ENCODE measurements at places on chromosomes 5 and 9.
A peak's percentile ranks its signal among the peaks of the same experiment; 100 is the strongest.

GRCh38 chr5:172005708-172006320 is 624 bp downstream of the FBXW11 start:
- DNase-seq, result peak; percentile 82

GRCh38 chr9:84667571-84668195 is 1.8 kb upstream of the NTRK2 start:
- peak; percentile 79 for DNase-seq

- DNase-seq, result no peak
Observed at GRCh38 chr9:89655990-89656657, 51.3 kb downstream of the GADD45G start.

GRCh38 chr9:94210616-94211603 is 48.2 kb upstream of the ZNF169 start:
- DNase-seq, result no peak

DNA sequence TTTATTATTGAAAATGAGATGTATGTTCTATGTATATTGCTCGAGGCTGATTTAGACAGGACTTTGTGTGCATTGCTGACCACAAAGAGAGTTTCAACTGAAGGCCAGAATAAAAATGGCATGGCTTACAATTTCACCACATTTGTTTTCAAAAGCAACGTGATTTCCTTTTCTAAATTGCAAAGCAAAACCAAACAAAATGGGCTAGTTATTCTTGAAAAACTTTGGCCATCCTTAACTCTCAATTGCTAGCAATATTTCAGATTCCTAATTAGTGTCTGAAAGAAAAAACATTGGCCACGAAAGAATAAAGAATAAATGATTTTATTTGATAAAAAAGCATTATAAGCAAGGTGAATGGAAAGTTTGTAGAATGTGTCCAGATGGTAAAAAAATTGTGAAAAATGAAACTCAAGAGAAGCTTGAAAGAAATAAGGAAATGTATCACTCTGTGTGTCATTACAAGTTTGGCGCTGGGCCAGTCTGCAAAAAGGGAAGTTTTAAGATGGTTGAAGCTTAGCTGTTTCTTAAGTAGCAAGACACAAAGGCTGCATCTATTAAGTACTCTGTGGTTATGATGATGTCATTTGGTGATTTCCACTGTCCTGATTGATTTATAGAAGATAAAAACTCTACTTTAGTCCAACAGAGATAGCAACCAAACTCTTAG is 89.2 kb upstream of the PRLR start:
- no peak for DNase-seq

GRCh38 chr9:81156381-81156780 is 533.0 kb downstream of the TLE1 start:
- no peak for DNase-seq

DNA sequence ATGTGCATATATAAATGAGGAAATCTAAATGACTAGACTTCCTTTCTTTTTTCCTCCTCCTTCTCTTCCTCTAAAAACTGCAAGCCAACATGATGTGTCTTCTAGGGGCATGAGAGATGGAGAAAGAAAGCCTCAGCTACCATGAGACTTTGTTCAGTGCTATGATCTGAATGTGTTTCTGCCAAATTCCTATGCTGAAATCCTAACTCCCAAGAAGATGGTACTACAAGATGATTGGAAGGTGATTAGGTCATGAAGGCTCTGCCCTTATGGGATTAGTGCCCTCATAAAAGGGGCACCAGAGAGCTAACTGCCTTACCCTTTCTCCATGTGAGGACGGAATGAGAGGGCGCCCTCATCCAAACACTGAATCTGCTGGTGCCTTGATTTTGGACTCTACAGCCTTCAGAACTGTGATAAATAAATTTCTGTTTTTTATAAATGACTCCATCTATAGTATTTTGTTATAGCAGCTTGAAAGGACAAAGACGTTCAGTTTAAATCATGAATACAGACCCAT is 72.2 kb upstream of the IL6ST start:
- no peak for DNase-seq

DNA sequence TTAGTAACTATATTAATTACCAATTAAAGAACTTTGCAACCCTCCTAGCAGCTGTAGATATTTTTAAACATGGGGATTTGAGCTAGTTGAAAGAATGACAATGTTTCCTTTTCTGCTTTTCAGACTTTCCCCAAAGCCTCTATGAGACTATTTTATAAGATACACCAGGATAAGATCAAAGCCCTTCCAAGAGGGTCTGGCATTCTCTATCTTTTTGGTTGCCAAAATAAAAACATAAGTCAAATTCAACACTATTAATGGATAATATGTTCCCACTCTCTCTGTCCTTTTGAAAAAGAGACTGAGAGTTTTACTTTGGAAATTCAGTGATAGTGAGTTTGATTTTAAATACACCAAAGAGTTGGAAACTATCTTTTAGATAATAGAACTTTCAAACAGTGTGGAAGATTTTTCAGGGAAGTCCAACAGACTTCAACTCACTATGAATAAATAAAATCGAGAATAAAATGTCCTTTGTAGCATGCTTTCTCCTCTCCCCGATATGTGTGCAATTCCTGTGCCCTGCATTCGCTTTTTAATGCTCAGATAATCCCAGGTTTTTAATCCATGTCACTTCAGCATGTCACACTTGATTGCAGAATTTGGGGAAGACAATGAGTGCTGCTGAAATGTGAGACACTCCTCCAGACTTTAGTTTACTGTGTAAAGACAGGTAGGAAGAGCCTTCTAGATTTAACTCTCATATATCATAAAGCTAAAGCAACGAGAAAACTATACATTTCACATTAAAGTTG is 1095.7 kb upstream of the DMAC1 start:
- DNase-seq, result no peak

- peak; percentile 68 for DNase-seq
Observed at GRCh38 chr9:83199240-83199639, 136.3 kb upstream of the RASEF start.

- DNase-seq, result no peak
Observed at GRCh38 chr9:2576631-2577030, 45.0 kb upstream of the VLDLR start.

GRCh38 chr5:31396611-31397295 is 135.1 kb downstream of the DROSHA start:
- DNase-seq, result no peak

- DNase-seq, result no peak
Observed at GRCh38 chr5:60632153-60632552, 67.8 kb downstream of the DEPDC1B start.

- DNase-seq, result peak; percentile 11
Observed at GRCh38 chr9:109870365-109870764, 90.4 kb downstream of the PALM2AKAP2 start.
